ENCODE measurements at places on chromosomes 6 and 20.

DNA sequence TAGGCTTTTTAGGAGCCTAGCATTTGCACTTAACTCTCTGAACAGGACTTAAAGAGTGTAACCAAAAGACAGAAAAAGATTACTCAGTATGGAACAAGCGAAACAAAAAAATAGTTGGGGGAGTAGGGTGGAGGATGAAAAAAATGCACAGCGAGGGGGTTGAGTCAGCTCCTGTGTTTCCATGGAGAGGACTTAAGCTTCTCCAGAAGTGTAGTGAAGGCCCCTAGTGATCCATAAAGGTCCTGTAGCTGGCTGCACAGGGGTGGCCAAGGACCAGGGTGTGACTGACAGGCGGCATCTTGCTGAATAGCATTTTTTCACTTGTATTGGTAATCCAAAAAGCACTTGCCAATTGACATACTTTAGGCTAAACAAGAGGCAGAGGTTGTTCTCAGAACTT is 533.9 kb downstream of the RFPL4B start:
- DNase-seq, result peak; percentile 52

GRCh38 chr6:76682842-76683241 is 610.4 kb upstream of the IMPG1 start:
- no peak for DNase-seq

DNA sequence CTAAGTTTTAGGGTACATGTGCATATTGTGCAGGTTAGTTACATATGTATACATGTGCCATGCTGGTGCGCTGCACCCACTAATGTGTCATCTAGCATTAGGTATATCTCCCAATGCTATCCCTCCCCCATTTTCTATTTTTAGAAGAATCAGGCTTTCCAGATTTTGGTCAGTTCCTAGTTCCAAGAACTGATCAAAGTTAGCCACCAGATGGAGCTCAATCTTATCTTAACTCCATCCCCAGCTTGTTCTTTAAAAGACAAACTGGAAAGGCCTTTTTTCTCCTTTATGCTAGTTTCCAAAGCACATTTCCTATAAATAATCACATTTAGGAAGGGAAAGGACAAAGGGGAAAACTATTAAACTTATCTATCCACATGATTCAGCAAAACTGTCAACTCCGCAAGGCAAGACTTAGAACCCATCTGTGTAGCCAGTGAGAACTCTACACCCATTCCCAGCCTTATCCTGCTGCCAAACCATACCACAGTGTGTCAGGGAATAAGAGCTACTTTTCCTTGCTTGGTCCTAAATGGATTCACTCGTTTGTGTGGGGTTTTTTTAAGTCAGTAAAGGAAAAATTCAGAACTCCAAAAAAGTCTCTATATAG is 22.8 kb upstream of the KHDC1 start:
- DNase-seq, result peak; percentile 77

DNA sequence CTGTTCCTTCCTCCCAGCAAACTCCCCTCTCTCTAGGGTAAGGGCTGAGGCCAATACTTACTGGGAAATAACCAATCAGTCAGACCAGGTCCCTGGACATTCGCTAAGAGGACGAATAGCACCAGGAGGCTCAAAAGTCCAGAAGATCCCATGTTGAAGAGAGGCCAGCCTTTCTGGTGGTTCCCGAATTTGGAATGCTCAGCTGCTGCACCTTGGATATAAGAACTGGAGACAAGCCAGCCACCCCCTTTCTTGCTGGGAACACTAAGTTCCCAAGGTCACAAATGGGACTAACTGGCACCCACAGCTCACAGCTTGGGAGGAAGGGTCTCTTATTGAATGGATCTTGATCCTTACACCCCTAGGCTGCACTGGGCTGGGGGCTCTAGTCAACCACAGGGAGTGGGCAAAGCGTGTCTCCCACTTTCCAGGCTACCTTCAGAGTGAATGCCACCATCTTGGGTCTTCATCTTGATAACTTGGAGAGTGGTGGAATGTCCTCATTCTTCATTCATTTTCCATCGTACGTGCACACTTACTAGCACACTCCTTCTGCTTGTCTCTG is at the start of gene EPPIN:
Gene EPPIN, minus strand, starts transcription at position 196 of the 565 bp plus-strand sequence. Its CDS starts 44 bp downstream, at position 152.
- DNase-seq, result no peak

DNA sequence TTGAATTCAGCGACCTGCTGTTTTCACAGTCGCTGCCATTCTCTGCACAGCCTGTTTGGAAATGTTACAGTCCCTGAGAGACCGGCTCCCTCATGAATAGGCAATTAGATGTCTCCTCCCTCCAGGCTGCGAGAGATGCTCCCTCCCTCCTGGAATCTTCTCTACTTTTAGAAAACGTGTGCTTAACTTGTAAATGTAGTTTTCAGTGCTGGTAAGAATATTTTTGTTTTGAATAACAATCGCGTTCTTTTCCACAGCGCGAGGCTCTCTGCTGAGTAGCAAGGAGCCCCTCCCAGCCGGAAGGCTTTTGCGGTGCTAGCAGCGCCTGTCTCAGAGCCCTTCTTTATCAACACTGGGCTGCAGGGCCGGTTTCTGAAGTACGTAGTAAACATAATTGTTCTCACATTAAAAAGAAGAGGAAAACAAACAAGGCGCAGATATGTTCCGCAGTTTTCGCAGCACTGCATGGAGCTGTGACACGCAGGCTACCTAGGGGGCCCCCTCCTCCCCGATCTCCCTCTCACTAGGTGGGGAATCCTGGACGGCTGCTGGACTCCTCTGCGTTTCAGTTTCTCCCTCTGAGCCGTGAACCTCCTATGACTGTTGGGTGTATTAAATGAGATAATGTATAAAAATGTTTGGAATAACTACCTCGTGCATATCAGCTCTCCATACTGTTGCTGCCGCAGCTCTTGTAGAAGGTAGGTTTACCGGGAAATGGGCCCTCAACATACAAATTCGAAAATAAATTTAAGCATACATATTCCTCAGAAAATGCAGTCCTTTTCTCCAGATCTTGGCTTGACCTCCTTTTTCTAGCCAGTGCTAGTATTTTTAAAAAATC is 79.0 kb upstream of the SPACA1 start:
- DNase-seq, result peak; percentile 31

- DNase-seq, result peak; percentile 54
These were observed 623.4 kb downstream of the CDH26 start for GRCh38 chr20:60581606-60582115.

GRCh38 chr6:139290787-139291311 is 949 bp downstream of the TXLNB start:
- peak; percentile 89 for DNase-seq

- no peak for DNase-seq
These were observed 3.5 kb downstream of the CST3 start for GRCh38 chr20:23634044-23634801.

- no peak for DNase-seq
These were observed 148.5 kb upstream of the ATXN1 start for GRCh38 chr6:16909658-16910360.

- DNase-seq, result no peak
These were observed 395.3 kb downstream of the TBC1D32 start for GRCh38 chr6:120938876-120939472.

DNA sequence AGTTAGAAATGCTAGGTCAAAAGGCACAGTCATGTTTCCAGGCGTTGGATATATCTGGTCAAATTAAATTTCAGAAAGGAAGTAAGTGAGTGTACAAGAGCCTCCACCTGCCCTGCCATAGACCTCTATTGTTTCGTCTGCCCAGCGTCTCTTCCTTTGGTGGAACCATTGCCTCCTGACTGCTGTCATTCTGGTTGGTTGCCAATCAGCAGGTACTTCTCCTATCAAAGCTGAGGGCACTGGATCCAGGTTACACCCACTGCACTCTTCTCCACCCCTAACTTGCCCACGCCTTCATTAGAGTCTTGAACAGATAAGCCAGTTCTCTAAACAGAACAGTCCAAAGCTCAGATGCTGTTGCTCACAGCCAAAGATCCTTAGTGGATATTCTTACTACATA is 2.6 kb upstream of the WFDC5 start:
- no peak for DNase-seq

GRCh38 chr20:11403711-11404110 is 514.0 kb upstream of the BTBD3 start:
- DNase-seq, result peak; percentile 5

DNA sequence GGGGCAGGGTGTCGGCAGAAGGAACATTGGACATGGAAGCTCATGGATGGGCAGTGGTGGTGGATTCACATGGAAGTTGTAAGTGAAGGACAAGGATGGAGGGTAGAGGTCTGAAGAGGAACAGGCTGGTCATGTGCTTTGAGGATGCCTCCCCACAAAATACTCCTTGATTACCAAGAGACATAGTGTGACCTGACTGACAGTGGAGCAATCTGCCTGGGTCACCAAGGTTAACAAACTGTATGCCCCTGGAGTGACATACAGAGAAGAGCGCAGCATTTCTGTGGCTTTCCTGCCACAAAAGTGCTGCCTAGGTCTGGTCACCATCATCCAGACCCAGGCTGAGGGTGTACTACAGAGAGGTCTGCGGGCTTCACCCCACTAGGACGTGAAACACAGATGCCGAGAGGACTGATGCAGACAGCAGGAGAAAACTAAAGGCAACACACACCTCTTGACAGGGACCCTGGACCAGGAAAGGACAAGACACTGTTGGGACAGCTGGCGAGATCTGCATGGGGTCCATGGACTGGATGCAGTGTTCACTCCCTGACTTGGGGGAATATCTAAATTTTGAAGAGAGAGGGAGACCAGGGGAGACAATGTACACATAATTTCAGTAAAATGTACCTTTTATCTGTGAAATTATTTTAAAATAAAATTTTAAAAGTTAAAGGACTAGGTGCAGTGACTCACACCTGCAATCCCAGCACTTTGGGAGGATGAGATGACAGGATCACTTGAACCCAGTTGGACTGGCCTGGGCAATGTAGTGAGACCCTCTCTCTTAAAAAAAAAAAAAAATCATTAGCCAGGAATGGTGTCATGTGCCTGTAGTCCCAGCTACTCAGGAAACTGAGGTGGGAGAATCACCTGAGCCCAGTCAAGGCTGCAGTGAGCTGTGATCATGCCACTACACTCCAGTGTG is 64.9 kb downstream of the CSE1L start:
- no peak for DNase-seq

- no peak for DNase-seq
These were observed 58.5 kb downstream of the CDK19 start for GRCh38 chr6:110756817-110757216.

GRCh38 chr20:37734228-37734985 is 40.6 kb downstream of the CTNNBL1 start:
- no peak for DNase-seq

GRCh38 chr20:49297605-49298530 is 20.0 kb upstream of the ZNFX1 start:
- no peak for DNase-seq

DNA sequence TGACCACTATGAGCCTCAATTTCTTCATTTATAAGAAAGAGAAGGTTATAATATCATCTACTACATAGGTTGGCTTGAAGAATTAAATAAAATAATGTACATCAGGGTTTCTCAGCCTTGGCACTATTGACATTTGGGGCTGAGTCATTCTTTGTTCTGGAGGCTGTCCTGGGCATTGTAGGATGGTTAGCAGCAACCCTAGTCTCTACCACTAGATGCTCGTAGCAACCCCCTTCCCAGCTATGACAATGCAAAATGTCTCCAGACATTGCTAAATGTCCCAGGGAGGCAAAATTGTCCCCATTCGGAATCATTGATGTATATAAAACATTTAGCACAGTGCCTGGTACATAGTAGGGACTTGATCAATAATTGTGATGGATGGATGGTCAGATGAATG is 152.1 kb downstream of the KHDC1L start:
- DNase-seq, result no peak

DNA sequence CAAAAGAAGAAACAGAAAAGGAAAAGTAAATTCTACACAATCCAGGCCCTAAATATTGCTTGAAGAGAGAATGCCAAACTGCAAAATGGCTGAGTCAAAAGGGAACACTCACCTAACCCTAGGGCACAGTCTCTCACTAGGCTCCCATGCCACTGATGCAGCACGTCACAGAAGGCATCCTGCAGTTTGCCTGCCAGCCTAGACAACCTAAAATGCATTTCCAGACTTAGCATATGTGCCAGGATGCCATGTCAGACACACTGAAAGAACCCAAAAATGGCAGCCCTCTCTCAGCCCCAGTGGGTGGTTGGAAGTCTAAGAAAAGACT is 10.6 kb upstream of the SIRPD start:
- DNase-seq, result no peak

DNA sequence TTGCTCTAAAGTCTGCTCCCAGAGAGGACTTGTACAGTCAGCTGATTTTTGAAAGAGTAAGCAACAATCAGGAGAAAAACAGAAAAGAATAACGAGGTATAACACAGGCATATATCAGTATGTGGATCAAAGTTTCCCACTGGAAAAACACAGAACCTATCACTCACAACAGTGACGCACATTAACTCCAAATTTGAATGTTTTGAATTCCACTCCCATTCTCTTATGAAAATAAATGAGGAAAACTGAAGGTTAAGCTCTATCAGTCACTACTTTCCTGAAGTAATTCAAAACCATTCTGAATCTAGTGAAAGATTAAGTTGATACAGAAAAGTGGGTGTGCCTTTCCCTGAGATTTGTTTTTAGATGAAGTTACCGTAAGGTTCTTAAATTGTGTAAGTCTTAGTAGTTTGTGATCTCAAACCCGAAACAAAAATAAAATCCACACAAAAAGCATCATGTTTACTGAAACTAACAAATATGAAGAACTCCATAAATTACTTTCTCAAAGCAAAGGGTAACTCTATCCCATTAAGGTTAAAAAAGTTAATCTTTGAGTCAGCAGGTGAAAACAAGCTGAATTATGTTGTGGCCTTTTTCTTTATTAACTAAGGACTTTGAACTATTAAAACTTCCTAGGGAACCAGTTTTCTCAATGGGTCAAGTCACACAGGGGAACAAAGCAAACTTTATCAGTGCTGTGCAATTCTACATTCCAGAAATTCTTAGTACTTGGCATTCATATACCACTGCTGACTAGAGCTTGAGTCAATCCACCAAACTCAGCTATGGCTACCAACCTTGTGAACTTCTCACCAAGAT is 115.7 kb downstream of the OGFRL1 start:
- DNase-seq, result no peak

GRCh38 chr20:4484379-4484997 is 237.2 kb upstream of the PRND start:
- no peak for DNase-seq

- peak; percentile 44 for DNase-seq
These were observed at the start of gene FRMD1 for GRCh38 chr6:168078943-168079405. Gene FRMD1 (minus strand): TSS chr6:168079212. CDS start chr6:168079094, 118 bp downstream.

DNA sequence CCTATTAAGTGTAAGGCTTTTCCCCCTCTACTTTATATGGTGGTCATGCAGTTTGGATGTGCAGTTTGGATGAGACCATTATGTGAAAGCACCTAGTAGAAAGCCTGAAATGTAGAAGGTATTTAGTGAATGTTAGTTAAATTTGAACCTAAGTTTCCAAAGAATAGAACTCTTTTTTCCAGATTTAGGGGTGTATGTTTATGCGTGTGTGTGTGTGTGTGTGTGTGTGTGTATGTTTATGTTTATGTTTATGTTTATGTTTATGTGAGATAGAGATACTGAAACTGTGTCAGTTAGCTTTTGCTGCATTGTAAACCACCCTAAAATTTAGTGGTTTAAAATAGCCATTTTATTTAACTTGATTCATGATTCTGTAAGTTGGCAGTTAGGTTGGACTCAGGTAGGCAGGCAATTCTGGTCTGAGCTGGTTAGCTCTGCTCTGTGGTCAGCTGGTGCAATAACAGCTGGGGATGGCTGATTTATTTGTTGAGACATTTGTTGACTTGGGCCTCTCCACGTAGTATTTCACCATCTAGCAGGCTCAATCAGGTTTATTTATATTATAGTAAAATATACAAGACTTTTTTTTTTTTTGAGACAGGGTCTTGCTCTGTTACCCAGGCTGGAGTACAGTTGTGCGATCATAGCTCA is 54.0 kb downstream of the STK4 start:
- DNase-seq, result no peak

Measured in muscle of leg (tissue), 16 donors.